Karpas-422 (cell line): ENCODE measurements at places on chromosomes 4 and X.

DNA sequence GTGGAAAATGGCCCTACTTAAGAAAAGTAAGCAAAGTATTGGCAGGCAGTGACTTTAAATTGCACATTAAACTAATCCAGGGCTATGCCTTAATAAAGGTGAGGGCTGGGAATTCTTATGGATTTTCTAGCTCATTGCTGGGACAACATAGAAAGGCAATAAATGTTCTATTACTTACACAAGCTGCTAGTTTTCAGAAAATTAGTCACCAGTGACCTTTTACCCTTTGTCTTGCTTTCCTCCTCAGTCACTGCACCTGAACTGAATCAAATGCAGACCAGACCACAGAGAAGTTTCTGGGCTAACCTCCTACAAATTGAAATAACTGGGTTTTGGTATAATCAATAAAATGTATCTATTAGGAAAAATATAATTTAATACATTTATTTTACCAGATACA lies 694.4 kb upstream of the FAM241A start:
- DNase-seq: no peak

GRCh38 chr4:12894062-12894461 lies 590.1 kb downstream of the RAB28 start:
- no peak for DNase-seq

- no peak for DNase-seq
Observed at GRCh38 chrX:150887906-150888465, 10.5 kb downstream of the CD99L2 start.

DNA sequence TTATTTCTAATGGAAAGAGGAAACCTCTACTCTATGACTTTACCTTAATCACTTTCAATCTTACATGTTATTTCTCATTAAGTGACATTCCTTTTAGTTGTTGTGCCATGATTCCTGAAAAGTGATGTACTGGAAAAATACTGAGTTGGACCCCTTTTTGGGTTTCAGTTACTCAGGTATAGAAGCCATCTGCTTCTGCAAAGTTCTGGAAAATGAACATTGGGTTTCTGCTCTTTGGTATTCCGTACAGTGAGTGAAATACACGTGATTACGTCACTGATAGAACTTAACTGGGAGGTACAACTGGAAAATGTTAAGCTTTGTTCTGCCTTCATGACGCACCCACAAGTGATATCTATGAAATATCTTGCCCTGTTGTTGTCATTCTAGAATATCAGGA lies 114.7 kb downstream of the MID1 start:
- DNase-seq: no peak

DNA sequence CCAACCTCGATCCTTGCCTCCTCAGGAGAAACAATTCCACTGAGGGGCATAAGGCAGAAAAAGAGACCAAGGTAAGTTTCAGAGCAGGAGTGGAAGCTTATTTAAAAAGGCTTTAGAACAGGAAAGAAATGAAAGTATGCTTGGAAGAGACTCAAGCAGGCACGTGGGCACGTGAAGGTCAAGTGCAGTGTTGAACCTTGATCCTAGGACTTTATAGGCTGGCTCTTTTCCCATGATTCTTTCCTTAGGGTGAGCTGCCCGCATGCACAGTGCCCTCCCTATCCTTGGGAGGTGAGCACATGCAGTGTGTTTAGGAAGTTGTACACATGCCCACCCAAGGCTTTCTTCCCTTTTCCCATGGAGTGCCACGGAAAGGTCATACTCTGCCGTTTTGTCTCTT lies 4.0 kb upstream of the PI4K2B start:
- DNase-seq: no peak
